ENCODE measurements at places on chromosomes 2 and 18.

- DNase-seq: no peak
Observed at GRCh38 chr2:241465543-241465942, 42.8 kb downstream of the STK25 start.

DNA sequence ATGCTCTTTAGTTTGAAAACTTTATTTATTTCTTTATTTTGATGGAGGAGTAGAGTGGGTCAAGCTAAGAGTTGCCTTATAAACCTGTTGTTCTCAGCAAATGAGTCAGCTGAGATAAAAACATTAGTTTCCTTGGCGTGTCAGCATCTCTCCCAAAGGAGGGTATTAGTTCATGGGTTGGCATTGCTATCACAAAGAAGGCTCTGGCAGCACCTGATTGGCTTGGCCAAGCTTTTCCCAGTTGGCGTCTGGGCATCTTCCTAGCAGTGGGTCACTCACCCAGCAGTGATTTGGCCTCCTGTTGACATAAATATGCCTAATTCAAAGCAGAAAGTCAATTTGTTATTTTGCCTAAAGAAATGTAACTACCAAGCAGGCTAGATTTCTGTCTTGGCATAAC lies 200.7 kb upstream of the TNP1 start:
- no peak for DNase-seq

- peak; percentile 11 for DNase-seq
Observed at GRCh38 chr2:145258903-145259579, 739.1 kb upstream of the ZEB2 start.

DNA sequence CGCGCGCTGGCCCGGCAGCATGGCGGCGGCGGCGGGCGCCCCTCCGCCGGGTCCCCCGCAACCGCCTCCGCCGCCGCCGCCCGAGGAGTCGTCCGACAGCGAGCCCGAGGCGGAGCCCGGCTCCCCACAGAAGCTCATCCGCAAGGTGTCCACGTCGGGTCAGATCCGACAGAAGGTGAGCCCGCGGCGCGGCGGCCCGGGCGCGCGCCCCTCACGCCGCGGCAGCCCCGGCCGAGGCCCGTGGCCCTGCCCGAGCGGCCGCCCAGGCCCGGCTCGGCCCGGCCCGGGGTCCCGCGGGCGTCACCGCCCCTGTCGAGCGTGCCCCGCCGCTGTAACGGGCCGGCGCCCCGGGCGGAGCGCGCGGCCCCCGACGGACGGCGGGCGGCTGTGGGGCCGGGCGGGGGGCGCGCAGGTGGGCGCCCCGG lies 218 bp downstream of the DGKD start:
- no peak for DNase-seq

- peak; percentile 14 for DNase-seq
Observed at GRCh38 chr2:41414486-41415230, 633.2 kb upstream of the PKDCC start.

GRCh38 chr2:9844036-9844483 lies 786 bp downstream of the TAF1B start:
- peak; percentile 56 for DNase-seq

DNA sequence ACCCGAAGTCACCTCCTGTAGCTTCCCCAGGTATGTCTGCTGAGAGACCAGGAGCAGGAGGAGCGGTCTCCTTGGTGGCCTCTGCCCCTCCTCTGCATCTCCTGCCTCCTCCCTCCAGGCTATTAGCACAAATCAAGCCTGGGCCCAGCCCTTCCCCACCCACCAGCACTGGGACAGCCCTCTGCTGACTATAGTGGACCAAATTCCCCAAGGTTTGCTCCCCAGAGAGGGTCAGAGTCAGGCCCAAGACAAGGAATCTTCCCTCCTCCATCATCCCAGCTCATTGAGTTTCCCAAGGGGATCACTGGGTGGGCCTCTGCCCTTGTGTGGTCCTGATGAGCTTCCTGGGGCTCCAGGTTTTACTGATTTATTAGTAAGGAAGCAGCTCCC lies 62.1 kb downstream of the EMILIN2 start:
- DNase-seq: no peak

DNA sequence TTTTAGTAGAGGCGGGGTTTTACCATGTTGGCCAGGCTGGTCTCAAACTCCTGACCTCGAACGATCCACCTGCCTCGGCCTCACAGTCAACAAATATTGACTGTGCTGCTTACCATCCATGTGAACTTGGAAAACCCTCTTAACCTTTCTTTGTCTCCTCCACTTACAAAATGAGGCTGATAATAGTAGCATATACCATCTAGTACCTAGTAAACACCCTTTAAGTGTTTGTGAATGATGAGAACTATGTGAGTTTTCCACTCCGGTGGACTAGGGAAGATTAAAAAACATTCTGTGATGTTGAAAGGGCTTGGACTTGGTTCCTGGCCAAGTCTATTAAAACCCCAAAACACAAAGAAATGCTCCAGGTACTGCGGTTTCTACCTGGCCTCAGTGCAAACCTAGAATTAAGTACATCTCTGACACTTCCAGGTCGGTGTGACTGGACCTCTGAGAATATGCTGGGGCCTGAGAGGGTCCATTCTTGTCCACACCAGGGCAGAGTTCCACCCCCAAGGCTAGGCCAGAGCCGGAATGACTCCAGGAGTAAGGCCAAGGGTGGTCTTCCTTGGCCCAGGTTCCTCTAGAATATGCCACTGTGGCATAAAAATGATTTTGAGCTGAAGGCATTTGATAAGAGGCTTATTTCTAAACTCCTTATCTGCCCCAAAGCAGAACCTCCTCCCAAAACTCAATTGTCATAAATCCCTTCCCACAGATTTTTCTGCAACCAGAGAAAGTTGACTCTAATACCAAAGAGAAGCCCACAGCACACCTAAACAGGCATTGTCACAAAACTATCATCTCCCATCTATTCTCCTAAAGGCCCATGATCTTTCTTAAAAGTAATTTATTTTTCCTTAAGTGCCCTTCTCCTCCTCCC lies 217.5 kb downstream of the TGIF1 start:
- no peak for DNase-seq

GRCh38 chr2:25483607-25484266 lies 142.0 kb upstream of the DNMT3A start:
- DNase-seq: no peak

Data from fibroblast of skin of right quadriceps (primary cell).